Stimulated activated CD8-positive, alpha-beta memory T cell treated with anti-CD3 and anti-CD28 coated beads, Interleukin-15, amount 100 ng/mL, for 24 hours (primary cell): ENCODE measurements at places on chromosomes 2 and 18.

GRCh38 chr2:127810156-127810618 is 784 bp downstream of the WDR33 start:
- DNase-seq: no peak

DNA sequence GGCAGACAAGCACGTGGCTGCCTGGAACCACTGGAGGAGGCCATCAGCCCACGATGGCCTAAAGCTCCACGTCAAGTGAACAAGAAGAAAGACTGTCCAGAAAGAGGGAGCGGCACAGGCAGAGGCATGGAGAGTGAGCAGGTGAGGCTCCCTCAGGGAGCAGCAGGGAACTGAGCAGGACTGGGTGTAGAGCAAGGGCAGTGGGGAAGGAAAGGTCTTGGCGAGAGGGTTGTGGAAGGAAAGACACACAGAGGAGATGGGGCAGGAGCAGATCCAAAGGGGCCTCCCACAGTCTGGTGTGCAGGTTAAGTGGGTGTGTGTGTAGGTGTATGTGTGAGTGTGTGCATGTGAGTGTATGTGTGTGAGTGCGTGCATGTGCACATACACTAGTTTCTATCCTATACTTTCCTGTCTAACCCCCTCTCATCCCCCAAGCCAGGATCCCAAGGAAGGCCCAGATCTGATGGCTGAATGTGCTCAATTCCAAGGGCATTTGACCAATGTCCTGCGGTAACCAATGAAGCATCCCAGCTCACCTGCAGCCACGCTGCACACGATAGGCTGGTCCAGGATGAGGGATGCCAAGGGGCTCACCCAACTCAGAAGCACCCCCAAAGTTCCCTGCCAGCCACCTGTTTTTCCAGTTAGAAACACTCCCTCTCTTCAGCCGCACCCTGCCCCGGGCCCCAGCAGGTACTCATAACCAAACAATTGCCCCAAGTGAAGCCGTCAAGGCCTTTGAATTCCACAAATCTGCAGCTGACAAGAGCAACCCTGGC is 262.5 kb upstream of the RAB6C start:
- no peak for DNase-seq

DNA sequence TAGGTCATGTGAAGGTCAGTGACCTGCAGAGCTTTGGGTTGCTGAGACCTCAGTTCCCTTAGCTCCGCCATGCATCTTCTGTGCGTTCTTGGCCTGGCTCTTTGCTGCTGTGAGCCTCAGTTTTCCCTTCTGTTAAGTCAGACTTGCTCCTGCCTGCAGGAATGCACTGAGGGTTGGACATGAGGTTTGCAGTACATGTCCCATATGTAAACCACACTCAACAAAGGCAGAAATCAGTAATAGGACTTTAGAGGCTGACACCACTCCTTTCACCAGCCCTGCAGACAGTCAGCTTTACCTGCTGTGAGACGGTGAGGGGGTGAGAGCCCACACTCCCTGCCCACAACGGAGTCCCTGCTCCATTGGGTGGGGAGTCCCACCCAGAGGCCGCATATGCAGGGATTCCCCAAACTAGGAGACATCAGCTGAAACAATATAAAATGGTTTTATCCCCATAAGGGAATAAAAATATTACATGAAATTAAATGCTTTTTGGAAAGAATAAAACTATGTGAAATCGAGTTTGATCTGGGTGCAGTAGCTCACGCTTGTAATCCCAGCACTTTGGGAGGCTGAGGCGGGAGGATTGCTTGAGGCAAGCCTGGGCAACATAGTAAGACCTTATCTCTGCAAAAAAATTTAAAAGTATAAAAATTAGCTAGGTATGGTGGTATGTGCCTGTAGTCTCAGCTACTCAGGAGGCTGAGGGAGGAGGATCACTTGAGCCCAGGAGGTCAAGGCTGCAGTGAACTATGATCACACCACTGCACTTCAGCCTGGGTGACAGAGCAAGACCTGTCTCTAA is 55.1 kb downstream of the MYO7B start:
- no peak for DNase-seq

DNA sequence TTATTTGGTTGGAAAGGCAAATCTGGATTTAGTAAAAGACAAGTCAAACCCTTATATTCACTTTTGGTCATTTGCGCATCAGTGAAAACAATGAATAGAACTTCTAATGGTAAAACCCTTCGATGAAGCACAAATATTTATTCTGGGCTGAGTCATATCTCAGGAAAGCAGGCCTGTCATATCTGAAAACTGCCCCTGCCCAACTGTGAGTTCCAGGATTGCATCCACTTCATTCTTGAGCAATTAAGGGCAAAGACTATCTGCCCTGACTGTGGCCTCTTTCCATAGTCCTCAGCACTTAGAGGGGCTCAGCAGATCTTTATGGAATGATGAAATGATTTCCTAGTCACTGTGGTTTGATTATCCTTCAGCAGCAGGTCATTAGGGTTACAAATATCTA is 795.2 kb upstream of the ID2 start:
- DNase-seq: no peak

DNA sequence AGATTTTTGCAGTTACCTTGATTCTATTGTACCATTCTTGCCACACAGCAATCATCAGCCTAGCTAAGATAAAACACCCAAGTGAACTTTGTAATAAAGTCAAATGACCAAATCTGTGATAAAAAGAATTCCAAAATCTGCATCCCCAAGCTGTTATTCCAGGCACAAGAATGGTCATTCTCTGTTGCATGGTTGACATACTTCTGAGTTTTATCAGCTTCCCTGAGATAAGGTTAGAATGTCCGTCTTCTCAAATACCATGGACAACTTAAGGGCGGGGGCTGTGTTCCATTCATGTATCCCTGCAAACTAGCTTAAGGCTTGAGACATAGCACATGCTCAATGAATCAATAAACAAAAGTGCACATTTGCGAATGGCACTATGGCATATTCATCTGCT is 8.1 kb upstream of the BMP10 start:
- DNase-seq: no peak

DNA sequence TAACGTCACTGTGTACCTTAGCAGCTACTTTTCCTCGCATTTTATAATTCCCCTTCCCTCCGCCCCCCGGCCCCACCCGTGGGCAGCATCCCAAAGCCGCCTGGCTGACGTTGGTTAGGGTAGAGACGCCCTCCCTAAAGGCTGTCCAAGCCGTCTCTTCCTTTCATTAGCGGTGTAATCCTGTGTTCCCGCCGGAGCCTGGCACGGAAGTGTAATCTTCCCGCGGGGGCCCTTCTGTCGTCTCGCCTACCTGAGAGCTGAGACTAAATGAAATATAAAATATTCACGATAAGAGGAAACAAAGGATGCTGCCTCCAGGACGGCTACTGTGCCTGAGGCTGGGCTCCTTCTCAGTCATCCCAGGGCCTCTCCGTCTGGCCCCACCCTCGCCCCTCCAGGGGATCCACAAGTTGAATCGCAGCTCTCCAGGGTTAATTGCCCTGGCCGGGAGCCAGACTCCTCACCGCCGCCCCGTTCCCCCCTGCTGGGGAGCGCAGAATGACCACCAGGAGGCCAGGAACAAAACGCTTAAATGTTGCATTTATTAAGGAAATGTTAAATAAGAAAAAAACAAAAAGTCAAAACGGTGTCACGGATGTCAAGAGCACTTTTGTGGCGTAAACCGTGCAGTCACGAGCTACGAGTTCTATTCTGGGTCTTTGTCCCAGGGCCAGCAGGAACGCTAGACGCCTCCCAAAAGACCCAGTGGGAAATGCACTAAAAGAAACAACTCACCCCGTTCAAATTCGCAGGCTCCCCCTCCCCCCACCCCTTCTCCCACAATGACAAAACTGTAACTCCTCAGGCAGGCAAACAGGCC is 1.5 kb downstream of the RPRM start:
- DNase-seq: no peak

DNA sequence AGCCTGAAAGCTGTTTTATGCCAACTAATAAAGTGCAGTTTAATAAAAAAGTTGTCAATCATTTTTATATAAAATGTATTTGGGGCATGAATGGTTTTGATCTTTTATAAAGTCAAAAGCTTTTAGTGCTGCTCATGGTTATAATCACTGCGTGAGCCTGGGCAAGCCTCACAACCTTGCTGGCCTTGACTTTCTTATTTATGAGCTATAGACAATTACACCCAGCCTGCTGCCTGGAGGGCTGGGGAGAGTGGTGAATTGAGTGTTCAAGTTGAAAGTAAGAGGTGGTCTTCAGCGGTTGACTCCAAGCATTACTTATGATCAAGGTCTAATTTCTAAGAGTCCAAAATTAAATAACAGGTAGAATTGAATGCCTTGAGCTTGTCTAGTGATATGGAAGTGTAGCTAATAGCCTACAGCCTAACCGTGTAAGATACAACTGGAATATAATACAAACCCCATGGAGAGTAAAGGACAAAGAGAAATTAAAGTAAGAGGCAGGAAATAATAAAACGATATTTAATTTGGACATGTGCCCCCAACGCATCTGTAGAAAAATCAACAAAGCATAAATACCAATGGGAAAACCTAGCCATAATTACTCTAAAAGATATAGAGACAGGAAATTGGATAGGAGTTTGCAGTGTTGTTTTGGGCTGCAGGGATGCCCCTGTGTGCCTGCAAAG is 106.0 kb upstream of the CYP1B1 start:
- DNase-seq: no peak

DNA sequence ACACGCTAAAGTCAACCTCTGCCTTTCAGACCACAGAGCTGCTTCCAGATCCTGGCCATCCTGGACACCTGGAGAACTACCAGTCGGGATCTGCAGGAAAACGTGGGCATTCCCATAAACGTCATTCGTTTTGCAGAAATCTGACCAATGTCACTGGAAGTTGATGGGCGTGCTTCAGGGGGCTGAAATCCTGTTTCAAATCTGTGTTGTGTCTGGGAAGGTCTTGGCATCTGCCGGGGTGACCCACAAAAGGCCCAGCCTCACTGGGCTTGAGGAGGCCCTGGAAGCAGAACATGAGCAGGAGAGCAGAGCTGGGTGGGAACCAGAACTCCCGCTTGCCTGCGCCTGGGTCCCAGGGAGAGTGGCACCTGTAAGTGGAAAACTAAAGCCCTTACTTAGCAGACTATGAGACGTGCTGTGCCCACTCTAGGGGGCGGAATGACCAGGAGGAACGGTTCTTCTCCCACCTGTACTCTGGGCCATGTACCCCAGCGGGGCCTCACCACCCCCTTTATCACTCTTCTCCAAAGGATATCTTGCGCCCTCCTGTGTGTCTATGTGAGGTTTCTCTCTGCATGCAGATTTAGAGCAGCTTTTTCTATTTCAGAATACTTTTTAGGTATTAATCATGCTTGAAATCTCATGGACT is 200.9 kb downstream of the FAM210A start:
- DNase-seq: no peak

GRCh38 chr18:70461323-70462077 is 172.7 kb downstream of the SOCS6 start:
- no peak for DNase-seq

- no peak for DNase-seq
Observed at GRCh38 chr2:24382363-24383073, 22.2 kb upstream of the ITSN2 start.

- no peak for DNase-seq
Observed at GRCh38 chr18:30748541-30748940, 294.0 kb downstream of the DSC3 start.

DNA sequence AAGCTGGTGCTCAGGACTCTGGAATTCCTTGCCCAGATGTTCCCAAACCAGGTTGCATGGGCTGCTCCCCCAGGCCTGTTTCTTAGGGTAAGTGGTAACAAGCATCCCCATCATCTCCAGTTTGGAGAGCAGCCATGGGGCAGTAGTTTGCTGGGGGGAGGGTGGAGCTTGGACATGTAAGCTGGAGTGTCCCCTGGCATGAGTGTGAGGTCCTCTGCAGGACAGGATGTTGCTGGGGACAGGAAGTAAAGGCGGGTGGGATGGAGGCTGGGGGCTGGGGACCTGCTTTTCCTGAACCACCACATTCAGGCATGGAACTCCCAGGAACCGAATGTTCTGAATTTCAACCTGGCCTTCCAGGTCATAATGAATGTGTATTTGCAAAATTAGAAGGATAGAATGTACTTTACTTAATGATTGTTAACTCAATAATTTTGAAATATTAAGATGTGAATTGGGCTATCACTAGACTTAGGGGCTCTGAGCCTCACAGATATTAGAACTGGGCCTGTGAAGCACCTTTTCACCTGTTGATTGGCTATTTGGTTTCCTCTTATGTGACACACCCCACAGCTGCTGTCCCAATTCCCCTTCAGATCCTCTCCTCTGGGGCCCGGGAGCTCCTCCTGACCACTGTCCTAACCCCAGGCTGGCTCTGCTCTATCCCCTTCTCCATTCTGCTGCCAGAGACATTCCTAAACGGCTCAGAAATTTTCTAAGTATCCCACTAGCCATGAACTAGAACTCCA is 66.4 kb upstream of the EPAS1 start:
- DNase-seq: no peak

GRCh38 chr2:163493359-163494298 is 242.2 kb downstream of the FIGN start:
- no peak for DNase-seq

DNA sequence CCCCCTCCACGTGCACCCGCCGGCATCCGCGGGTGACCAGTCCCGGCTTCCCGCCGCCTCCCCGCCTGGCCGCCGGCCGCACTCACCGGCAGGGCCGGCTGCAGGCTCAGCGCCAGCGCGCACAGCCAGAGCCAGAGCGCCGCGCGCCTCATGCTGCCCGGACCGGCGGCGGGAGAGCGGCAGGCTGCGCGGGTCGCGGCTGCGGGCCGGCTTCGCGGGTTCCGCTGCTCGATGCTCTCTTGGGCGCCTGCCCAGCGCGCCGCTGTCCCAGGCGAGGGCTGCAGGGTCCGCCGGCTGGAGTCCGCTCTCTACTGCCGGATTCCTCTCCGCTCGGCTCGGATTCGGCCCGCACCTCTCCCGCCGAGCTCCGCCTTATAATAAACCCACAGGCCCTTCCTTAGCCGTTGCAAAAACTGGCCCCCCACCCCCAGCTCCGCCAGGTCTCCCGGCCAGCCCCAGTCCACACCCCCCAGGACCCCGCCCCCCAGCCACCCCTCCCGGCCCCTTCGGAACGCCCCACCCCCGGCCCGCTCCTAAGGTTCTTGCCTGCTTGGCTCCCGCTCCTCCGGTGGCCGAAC is at the start of gene SDC1:
SDC1 (minus strand) TSS at position 415 of the 578 bp plus-strand sequence; CDS start at position 152, 263 bp downstream.
- no peak for DNase-seq

DNA sequence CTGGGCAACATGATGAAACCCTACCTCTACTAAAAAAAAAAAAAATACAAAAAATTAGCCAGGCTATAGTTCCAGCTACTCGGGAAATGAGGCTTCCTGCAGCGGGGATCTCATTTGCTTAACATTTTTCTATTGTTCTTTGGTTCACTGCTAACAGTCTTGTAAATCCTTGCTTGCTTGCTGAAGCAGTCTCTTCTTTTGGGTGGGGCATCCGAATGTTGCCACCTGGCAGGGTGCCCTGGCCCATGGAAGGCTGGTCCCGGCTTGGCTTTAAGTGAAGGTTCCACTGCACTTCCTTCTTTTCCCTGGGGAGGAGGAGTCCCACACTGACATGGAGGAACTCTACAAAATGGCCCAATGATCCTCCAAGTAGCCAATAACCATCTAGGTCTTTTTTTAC is 6.0 kb upstream of the ANKRD29 start:
- DNase-seq: no peak

GRCh38 chr2:70160545-70160944 is 30.3 kb downstream of the C2orf42 start:
- DNase-seq: no peak
